Aortic smooth muscle cell (primary cell): ENCODE measurements at places on chromosomes 3 and 15. TPM values are rescaled to one million over a fixed set of nuclear protein-coding genes. Genes with fewer than 3 reads are reported as not detected.

Gene KIF15
- total RNA-seq, result 6.5 and 11.0 TPM in 2 replicates

Gene XYLB
- 8.1 and 9.1 TPM in 2 replicates for total RNA-seq

Gene ANKRD34C
- not detected in 2 replicates for total RNA-seq

Gene OR5H15
- not detected in 2 replicates for total RNA-seq

Gene CPEB1
- 11.8 and 14.8 TPM in 2 replicates for total RNA-seq

Gene EAF1
- 22.6 and 23.3 TPM in 2 replicates for total RNA-seq

Gene RHOV
- 0.06 TPM in 1 of 2 replicates, not detected in the other for total RNA-seq

Gene TPRG1
- 0.31 and 0.40 TPM in 2 replicates for total RNA-seq
